ENCODE measurements at places on chromosomes 12 and 14.

DNA sequence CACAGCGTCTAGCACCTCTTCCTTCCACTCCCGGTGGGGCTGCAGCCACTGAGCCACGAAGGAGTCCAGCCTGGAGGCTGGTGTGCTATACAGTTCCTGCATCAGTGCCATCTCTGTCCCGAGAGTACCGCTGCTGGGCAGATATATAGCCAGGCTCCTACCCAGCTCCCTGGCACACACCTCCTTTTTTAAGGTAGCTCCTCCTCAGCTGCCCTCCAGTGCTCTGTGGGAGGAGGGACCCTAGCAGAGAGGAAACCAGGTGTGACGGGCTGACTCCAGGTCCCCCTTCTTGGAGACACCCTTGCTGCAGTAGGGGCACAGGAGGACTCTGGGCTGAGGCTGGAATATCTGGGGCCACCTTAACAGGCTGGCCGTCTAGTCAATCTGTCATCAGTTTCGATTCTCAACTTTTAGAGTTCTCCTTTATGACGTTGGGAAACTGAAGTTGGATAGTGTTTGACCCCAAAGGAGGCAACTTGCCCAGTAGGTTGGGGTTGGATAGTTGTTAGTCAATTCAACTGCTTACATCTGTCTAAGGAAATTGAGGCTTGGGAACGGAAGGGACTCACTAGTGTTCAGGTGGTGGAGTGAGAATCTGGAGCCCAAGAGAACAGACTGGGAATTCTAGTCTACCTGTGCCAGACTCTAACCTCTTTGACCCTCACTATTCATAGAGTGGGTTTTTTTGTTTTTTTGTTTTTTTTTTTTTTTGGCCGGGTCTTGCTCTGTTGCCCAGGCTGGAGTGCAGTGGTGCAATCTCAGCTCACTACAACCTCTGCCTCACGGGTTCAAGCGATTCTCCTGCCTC lies at the start of gene OASL:
OASL (minus strand) TSS at position 386 of the 808 bp plus-strand sequence; CDS start at position 111, 275 bp downstream.
- no peak for DNase-seq

DNA sequence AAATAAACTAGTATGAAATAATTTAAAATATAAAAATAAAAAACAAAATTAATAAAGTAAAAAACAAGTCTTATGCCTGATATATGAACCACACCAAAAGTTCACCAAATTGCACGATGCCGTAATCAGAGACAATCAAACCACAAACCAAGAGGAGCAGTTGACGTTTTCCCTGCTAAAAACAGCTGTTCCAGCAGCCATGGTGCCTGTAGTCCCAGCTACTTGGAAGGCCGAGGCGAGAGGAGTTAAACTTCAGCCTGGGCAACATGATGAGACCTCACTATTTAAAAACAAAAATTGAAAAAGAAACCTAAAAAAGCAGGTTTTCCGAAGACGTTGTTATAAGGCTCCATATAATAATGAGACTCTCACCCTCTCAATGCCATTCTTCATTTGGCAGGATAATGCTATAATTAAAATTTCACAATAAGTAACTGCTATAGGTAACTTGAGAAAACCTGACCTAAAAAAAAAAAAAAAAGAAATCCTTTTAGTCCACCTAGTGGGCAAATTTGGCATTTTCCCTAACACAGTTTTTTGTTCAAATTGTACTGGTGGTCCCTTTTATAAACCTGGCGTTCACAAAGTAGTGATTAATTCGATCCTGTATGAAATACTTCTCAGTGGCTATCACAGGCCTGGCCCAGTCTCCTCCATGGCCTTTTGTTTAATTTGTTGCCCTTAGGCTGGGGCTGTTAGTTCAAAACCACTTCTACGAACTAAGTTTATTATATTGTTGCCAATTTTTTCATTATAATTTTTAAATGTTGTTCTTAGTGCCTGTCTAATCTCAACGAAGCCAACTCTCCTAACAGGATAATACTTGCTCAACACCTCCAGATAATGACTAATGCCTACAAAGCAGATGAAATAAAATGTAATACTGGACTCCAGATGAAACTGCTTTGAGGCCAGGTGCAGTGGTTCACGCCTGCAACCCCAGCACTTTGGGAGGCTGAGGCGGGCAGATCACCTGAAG lies 62.1 kb downstream of the TNFAIP2 start:
- peak; percentile 52 for DNase-seq

- DNase-seq, result peak; percentile 27
These were observed 76.2 kb downstream of the PDZRN4 start for GRCh38 chr12:41264281-41264680.

GRCh38 chr12:108802101-108802961 lies 55.1 kb downstream of the SSH1 start:
- DNase-seq, result peak; percentile 79

DNA sequence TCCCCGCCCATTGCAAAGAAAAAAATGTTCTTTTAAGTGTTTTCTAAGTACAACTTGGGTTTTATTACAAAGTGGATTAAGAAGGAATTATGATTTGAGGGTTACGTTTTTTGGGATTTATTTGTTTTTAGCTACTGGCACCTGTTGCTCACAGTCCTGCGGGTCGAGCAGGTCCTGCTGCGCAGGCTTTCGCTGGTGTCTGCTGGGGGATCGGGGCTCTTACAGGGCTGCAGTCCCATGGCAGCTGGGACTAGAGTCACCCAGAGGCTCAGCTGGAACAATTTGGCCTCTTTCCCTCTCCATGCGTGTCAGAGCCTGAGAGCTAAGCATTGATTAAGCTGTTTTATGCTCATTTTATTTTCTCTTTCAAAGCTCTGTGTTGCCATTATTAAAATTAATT lies 55.6 kb upstream of the DYNC1H1 start:
- DNase-seq, result no peak

DNA sequence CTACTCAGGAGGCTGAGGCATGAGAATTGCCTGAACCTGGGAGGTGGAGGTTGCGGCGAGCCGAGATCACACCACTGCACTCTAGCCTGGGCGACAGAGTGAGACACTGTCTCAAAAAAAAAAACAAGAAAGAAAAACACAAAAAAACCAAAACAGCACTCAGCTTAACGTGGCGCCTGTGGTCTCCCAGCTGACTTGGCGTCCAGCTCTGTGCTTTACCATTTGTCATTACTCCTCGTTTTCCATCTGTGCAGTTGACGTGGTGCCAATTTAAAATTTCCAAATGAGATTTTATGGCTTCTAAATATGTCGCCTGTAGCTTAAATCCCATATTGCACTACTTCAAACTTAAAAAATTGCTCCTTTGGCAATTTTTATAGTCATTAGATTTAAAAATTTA lies 2.0 kb downstream of the MGP start:
- DNase-seq, result peak; percentile 16

DNA sequence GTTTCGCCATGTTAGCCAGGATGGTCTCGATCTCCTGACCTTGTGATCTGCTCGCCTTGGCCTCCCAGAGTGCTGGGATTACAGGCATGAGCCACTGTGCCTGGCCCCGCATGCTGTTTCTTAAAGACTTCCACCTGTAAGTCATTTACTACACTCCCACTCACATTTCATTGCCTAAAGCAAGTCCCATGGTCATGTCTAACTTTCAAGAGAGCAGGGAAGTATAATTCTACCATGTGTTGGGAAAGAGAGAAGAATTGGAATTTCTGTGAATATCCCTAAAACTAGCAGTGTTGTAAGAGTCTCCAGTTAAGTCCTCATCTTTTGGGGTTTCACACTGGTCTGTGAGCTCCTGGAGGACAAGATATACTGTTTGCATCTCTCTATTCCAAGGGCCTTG lies 139.7 kb downstream of the EMP1 start:
- no peak for DNase-seq

Measured in NCI-H82 (cell line).